ENCODE measurements at places on chromosomes 11 and 22.

- no peak for DNase-seq
These were observed 17.4 kb downstream of the ARHGAP1 start for GRCh38 chr11:46682773-46683752.

- no peak for DNase-seq
These were observed 5.9 kb downstream of the YWHAH start for GRCh38 chr22:31950226-31950625.

GRCh38 chr22:50082961-50083461, 2.2 kb downstream of the MLC1 start:
- no peak for DNase-seq

GRCh38 chr11:69310934-69311766, 17.2 kb downstream of the MYEOV start:
- no peak for DNase-seq

DNA sequence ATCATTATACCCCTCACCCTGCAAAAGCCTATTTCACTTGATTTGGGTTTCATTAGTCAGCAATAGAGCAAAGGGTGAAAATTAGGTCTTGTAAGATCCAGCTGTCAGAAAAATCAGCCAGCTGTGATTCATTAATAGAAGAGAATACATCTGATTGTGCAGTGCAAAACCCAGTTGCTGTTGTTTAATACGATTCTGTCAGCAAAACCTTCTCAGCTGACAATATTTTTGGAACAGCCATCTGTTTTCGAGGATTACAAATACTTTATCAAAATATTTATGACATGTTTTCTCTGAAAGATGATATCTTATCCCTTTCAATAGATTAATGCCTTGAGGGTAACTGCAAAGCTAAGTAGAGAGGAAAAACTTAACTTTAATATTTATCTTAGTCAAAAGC, 1354.0 kb upstream of the RAG2 start:
- DNase-seq, result no peak

DNA sequence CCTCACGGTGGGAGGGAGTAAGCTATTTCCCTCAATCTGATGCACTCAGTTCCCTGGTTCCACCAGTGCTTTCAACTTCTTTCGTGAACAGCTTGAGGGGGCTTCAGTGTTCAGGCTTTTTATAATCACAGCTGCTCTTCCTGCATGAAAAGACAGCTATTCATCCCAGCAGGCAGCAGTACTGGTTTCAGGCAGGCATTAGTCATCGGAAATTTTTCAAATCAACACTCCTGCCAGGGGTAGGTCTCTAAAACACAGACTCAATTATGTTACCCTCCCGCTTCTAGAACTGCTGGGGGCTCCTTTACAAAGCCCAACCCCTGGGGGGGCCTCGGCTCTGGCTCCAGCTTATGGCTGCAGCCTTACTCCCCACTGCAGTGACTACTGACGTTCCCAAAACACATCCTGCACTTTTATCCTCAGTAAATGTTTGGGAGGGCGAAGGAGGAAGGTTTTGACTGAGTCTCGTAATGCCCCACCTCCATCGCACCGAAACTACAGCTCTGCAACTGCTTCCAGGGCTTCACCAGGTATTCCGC, 5.8 kb downstream of the POLDIP3 start:
- no peak for DNase-seq

DNA sequence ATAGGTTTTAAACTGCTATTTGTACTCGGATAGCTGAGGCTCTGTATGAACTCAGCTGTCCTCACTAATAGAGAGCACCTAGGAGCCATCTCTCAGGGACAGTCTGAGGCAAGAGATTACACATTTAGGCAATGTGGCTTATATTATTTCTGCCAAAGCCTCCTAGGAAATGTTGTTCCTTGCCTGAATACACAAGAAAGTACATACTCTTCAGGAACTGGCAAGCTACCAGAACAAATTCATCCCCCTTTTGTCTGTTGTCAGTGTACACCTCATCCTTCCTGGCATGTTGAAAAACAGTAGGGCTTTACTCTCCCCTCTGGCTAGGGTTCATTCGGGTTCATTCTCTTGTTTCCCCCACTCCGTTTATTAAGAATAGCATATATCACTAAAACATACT, 615.9 kb upstream of the FAT3 start:
- DNase-seq, result no peak

DNA sequence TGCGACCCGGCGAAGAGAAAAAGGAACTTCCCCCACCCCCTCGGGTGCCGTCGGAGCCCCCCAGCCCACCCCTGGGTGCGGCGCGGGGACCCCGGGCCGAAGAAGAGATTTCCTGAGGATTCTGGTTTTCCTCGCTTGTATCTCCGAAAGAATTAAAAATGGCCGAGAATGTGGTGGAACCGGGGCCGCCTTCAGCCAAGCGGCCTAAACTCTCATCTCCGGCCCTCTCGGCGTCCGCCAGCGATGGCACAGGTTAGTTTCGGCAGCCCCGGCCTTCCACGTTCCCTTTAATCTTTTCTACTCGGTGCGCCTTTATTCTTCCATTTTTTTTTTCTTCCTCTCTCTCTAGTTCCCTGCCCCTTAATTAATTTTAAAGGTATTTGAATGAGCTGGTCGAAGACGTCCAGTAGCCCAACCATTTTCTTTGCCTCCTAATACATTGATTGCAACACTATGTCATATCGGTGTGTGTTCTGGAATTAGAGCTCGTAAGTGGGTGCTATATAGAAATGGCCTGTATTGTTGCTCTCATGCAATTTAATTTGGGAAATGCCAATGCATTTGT, 537 bp downstream of the EP300 start:
- DNase-seq, result peak; percentile 59

- DNase-seq, result no peak
These were observed 36.6 kb upstream of the PCF11 start for GRCh38 chr11:83120327-83120726.

DNA sequence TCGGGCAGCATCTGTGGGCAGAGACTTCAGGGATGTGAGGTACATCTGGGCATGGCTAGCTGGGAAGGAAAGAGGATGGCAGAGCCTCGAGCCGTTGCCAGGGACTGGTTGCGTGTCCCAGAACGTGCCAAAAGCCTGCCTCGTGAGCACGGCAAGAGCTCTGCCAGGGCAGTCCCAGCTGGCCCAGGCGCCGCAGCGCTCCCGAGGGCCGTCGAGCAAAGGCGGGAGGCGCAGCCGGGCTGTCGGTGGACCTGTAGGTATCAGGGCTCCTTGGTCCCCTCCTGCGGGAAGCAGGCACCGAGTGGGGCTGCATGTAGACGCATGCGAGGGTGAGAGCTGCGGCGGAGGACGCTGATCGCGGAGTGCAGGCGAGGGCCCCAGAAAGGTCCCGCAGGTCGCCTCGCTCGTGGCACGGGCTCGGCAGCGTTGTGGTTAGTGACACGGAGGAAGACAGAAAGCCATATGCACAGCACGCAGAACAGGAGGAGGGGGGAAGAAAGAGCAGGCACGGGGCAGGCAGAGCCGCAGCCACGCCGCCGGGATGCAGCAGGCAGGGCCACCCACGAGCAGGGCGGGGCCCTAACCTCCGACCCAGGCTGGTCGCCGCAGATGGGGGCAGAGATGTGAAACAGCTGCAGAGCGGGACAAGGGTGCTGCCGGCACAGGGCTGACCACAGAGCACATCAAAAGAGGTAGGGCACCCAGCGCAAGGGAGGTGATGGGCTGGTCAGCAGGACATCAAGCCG, 18.0 kb downstream of the LSP1 start:
- no peak for DNase-seq
